ENCODE measurements at places on chromosomes 11 and 22.

- DNase-seq: no peak
Observed at GRCh38 chr22:49893025-49893424, 25.2 kb downstream of the ALG12 start.

DNA sequence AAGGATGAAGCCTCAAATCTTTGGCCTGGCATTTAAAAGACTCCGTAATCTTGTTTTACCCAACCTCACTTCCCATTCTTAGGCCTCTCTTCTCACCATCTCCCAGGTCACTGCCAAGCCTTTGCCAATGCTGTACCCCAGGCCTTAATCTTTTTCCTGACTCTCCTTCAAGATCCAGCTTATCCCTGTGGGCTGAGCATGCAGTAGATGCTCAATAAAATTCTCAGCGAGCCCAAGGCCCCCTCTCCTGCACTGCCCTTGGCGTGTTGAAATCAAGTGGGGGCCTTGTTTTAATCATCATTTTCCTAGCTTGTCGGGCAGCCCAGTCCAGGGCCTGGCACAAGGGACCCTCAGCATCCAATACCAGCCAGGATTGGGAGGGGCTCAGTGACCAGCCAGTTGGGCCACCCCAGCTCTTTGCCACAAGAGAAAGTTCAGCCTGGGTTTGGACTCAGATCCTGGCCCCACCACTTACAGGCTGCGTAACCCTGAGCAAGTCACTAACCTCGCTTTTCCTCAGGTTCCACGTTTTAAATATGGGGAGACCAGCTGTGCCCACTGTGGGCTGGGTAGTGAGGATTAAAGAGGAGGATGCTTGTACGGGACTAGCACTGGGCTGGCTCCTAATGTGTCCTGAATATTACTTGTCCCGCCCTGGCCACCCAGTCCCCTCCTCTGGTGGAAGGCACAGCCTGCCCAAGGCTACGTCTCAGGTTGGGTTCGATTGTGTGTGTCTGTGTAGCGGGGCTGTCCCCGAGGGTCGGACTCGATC is 943 bp upstream of the YWHAH start:
- no peak for DNase-seq

- peak; percentile 47 for DNase-seq
Observed at GRCh38 chr11:75351791-75352587, 528 bp upstream of the ARRB1 start.

DNA sequence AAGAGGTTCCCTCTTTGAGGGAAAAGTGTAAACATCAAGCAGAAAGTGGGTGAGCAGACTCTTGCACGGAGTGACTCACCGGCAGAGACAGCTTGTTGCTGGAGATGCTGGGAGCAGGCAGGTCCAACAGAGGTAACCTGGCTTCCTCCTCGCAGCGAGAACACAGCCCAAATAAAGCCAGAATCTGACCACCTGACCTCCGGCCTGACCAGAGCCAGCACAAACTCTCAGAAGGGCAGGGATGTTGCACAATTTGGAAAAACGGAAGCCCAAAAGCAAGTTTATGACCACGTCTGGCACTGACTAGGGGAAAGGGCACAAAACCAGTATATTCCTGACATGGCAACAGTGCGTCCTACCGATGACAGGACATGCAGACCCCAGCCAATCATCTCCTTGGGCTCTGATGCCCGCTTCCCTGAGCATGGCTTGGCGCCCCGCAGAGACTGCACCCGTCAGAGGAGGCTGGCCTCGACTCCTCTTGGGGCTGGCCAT is 5.4 kb downstream of the SMCO4 start:
- no peak for DNase-seq

- no peak for DNase-seq
Observed at GRCh38 chr11:36453678-36454077, 56.4 kb downstream of the TRAF6 start.

GRCh38 chr11:356610-357009 is 12.7 kb upstream of the B4GALNT4 start:
- DNase-seq: no peak

DNA sequence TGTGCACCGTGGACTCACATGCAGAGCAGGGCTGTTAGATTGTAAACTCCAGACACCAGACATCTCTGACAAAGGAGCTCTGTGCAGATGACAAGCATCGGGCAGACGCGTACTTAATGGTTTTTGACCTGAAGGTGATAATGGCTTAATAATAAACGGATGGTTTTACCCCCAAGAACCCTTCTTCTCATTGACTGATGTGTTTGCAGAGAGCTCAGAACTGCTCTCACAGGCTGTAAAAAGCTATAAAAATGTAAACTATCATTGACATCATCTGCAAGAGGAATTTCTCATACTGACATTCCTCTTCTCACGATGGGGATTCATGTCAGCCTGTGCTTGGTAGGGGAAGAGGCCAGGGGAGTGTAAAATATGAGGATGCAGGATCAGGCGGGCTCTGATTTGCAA is 8.6 kb upstream of the ARHGAP8 start:
- DNase-seq: no peak

- no peak for DNase-seq
Observed at GRCh38 chr22:37669586-37669985, 5.8 kb upstream of the LGALS1 start.

DNA sequence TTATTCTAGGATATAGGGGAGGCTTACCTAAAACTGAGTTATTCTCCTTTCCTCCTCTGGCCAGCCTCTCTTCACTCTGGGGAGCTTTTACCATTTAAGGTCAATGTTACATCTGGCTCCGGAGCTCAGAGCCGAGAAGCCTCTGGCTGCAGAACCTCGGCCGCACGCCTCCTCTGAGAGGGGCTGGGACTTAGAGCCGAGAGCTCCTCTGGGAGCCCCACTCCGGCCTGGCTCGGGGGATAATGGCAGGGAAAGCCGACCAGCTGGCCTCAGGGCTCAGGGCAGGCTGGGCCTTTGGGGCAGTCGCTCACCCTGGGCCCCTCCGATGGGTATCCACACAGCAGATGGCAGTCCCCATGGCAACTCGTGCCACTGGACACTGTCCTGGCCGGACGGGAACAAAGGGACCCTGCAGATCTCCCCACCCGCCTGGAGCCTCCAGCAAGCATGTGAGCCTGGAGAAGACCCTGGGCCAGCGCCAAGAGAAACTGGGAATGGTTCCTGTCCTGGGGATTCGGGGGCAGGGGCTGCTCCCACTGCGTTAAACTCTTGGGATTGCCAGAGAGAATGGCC is at the start of gene IRAG1:
Gene IRAG1, minus strand, starts transcription at position 247 of the 573 bp plus-strand sequence. Its CDS starts 153 bp downstream, at position 94.
- no peak for DNase-seq

Data from GM06990 (cell line).